ENCODE measurements at places on chromosomes 6 and 20.
A peak's percentile ranks its signal among the peaks of the same experiment; 100 is the strongest.

- DNase-seq: no peak
These were observed 33.9 kb upstream of the FBXO30 start for GRCh38 chr6:145848541-145848940.

- no peak for DNase-seq
These were observed 25.0 kb upstream of the BRPF3 start for GRCh38 chr6:36171573-36171972.

- DNase-seq: no peak
These were observed 154.3 kb upstream of the TENT5A start for GRCh38 chr6:81906709-81907204.

- no peak for DNase-seq
These were observed 32.7 kb upstream of the FANCE start for GRCh38 chr6:35419417-35419816.

DNA sequence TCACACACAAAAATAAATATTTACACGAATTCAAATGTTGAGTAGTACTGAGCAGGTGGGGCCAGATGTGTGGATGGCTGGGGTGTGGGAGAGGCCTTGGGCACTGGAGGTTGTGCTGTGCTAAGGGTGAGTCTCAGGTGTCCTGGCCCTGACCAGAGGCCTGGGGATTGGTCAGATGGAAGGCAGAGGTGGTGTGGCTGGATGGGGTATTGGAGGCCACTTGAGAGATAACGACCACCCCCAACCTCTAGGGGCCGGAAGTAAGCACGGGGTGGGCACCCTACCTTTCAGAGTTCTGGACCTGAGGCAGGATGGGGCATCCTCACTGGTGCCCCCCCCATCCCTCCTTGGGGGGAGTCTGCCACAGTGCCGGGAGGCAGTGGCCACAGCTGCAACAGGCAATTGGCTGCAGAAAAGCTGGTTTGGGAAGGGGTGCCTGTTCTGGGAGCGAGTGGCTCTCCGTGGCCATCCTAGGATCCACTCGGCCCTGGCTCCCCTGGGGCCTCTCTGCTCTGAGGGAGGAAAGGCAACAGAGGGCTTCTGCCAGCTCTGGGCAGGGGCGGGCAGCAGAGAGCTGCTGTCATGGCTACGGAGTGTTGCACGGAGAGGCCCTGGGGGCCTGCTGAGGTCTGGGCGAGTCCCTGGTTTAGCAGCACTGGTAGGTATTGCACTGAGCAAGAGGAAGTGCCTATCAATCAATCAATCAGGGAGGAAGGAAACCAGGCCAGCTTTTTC, 87.6 kb downstream of the ASXL1 start:
- DNase-seq: no peak

DNA sequence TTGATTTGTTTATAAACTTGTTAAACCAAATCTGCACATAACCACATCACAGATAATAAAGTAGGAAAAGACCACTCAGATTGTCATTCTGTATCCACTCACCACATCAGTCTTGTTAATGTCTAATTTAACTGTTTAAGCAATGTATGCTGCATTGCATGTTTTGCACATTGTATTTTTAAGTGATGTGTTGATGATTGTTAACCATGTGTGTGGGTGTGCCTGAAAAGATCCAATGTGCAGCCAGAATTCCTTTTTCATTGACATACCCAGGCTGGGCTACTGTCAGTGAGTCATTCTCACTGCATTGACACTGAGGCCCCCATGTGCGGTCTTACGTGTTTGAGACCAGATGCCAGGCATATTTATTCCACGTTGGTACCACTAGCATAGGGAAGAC, 167.3 kb downstream of the TRMT11 start:
- no peak for DNase-seq

DNA sequence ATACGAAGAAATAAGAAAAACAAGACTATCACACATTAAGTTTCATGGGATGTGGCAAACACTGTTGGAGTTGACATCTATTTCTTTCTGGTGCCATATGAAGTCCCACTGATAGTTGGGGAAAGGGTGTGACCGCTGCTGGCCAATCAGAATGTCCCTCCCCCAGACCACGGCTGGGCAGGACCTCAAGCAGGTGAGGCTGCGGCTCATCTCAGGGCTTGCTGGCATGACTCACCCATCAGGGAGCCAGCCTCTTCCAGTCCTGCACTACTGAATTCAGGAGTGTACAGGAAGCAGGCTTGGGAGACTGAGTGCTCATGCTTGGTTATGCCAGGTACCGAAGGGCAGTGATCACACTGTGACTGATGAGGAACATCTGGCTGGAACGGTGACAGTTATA, 18.9 kb downstream of the PREP start:
- no peak for DNase-seq

GRCh38 chr6:118745156-118745555, 93.8 kb upstream of the CEP85L start:
- no peak for DNase-seq

DNA sequence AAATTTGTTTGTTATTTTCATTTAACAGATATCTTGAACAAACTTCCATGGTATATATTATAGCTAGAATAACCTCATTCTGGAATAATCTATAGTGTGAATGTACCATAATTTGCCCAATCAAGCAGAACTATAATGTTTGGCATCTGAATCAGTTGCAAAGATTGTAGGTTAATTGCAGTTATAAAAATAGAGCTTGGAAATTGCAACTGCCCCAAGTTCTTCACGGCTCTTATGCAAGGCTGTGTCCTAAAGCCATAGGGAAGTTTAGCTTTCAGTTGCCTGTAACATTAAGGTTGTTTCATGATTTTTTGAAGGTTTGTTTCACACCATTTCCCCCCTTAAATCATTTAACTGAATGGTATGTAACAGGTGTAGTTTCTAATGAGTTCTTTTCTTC, 19.4 kb downstream of the NQO2 start:
- peak; percentile 25 for DNase-seq

GRCh38 chr6:35052694-35053565, 88.2 kb downstream of the TCP11 start:
- DNase-seq: peak; percentile 74

DNA sequence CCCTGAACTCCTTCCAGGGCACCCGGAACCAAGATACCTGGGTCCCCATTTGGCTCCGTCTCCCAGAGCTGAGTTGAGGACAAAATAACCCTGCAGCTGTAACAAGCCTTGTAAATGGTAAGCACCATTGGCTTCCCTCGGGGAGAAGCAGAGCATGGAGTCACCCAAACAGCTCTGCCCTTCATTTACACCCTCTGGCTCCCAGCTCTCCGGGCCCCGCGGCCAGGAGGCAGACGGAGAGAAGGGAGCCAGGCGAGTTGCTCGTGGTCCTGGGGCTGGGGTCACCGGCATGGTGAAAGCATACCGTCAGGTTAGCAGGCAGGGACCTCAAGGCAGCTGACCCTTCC, 2.1 kb downstream of the TFEB start:
- DNase-seq: no peak
